ENCODE measurements at places on chromosomes 5 and 9.

DNA sequence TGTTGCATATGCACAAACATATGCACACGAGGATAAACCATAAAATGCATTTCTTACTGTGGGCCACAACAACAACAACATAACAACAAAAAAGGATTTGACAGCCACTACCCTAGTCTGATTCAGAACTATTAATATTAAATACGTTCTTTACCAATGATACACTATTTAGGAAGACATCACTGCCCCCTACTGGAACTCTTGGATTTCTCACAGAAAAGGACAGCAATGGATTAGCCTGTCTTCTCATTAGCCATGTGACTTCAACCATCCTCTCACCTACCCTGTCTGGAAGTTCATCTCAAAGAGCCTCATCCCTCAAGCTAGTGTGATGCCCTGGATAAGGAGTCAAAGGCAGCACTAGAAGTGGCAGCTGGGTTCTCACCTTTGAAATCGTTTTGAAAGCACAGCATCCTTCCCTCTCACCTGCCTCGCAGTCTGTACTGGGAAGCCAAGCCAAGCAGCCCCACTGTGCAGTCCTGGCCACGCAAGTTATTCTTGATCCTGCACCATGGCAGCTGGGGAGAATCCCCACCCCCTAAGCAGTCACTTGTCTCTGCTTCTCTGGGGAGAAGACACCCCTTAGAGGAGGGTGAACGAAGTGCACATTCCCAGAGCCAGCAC, 64.6 kb downstream of the SH3TC2 start:
- no peak for DNase-seq

GRCh38 chr5:78638423-78638822, 10.1 kb downstream of the LHFPL2 start:
- DNase-seq, result no peak

DNA sequence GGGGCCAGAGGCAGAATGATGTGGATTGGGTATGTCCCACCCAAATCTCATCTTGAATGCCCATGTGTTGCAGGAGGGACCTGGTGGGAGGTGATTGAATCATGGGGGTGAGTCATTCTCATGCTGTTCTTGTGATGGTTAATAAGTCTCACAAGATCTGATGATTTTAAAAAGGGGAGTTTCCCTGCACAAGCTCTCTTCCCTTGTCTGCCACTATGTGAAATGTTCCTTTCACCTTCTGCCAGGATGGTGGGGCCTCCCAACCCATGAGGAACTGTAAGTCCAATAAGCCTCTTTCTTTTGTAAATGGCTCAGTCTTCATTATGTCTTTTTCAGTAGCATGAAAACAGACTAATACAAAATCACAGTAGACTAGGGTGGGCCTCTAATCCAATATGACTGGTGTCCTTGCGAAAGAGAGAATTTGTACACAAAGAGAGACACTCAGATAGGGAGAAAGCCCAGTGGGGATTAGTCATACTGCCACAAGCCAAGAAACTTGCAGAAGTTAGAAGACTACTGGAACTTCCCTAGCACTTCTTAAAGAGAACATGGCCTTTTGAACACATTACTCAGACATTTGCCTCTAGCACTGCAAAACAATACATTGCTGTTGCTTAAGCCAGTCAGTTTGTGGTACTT, 68.4 kb downstream of the ANXA1 start:
- no peak for DNase-seq

GRCh38 chr9:137150617-137151457, 11.9 kb downstream of the GRIN1 start:
- DNase-seq, result no peak

DNA sequence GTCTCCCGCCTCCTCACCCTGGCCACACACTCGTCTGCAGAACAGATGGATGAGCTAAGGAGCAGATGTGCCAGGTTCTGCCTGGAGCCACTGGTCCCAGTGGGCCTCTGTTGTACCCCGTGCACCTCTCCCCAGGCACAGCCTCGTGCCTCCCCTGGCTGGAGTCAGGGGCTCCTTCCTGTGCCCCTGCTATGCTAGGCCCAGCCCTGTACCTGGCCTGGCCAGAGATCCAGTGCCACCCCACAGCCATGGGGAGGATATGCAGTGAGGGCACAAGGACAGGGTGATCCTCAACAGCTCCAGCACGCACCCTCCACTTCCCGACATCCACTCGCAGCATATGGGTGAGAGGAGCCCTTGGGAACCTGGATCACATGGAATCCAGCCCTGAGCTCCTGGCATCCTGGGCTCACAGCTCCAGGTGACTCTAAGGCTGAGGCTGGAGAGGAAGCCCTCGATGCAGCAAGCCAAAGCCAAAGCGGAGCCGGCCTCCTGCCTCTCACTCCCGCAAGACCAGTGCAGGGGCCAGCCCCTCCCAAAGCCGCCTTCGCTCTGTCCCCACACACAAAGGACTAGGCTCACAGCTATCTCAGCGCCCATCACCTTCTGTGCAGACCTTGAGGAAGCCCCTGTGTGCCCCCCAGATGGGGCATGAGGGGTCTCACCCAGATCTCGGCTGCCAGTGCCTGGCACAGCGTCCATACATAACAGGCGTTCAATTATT, 23.7 kb upstream of the ADAMTS2 start:
- DNase-seq, result no peak

DNA sequence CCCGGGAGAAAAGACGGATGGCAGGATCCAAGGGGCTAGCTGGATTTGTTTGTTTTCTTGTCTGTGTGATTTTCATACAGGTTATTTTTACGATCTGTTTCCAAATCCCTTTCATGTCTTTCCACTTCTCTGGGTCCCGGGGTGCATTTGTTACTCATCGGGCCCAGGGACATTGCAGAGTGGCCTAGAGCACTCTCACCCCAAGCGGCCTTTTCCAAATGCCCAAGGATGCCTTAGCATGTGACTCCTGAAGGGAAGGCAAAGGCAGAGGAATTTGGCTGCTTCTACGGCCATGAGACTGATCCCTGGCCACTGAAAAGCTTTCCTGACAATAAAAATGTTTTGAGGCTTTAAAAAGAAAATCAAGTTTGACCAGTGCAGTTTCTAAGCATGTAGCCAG, 94.2 kb downstream of the SYK start:
- DNase-seq, result no peak

DNA sequence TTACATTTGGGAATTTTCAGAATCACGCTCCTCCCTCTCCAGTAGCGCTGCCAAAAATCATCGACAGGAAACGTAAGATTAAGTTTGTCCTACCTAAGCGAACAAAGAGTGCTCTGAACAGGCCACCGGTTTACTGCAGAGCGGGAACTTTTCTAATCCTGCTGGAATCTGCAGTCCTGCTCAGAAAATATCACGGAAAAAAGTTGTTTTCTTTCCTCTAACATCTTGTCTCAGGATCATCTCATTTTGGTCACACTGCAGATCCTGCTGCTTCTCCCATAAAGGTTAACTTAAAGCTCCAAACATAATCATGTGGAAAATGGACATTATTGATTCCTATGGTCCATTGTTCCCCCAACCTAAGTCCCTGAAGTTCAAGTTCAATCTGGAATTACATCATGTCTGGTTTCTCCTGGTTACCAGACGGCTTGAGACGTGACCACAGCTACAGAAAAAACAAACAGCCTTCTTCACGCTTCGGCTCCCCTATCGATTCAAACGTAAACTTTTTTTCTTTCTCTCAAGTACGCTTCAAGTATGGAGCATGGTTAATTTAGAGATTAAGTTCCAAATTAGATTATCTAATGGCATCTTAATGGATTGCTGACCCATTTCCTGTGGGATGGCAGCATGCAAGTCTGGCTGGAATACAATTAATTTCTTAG, 217.6 kb downstream of the NFIB start:
- no peak for DNase-seq

GRCh38 chr5:149999359-149999758, 1.1 kb downstream of the TIGD6 start:
- DNase-seq, result no peak

DNA sequence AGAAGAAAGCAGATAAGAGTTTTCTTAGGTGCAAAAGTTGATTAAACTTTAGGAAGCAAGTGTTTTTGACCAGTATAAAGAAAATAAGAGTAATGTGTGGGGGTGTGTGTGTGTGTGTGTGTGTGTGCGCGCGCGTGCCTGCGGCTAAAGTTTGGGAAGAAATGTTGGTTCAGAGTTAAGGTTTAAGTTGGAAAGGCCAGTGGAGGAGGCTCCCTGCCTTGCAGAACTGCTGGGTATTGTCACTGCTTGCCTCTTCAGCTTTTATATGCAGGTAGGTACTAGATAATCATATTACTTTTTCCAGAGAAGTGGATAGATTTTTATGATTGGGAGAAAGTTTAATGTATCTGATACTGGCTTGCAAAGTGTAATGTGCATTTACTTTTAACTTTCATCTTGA, 2.0 kb downstream of the PIK3R1 start:
- no peak for DNase-seq

GRCh38 chr5:97098922-97099321, 43.5 kb downstream of the LIX1 start:
- no peak for DNase-seq

GRCh38 chr5:2891781-2892180, 140.3 kb upstream of the IRX2 start:
- DNase-seq, result no peak

GRCh38 chr9:71936066-71936465, 24.6 kb downstream of the C9orf85 start:
- DNase-seq, result no peak

DNA sequence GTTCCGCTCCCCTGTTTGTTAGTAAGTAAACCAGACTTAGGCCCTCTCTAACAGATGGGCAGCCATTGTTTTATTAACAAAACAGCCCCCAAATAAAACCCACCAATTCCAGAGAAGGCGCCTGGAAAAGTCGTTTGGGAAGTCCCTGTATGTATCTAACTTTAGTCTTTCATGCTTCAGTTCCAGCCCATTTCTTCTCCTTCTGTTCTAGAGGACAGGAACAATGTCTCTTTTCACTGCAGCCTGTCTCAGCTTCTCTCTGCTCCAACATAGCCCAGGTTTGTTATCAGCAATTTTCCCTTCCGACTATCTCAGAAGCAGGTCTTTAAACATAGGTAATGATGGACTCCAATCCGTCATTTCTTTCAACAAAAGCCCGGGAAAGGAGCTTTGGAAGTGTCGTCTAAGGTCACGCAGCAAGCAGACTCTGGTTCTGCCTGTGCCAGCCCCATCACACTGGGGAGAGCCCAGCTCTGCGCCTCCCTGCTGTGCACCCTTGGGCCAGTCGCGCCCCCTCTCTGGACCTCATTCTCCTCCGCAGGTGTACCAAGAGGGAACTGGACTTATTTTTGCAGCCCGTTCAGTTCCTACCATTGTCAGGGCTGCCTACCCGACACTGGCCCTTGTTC, 9.6 kb upstream of the AKNA start:
- DNase-seq, result no peak

GRCh38 chr9:72356041-72356582, 8.9 kb downstream of the ZFAND5 start:
- no peak for DNase-seq

- DNase-seq, result no peak
Measured at GRCh38 chr5:59745415-59745863, 148.1 kb downstream of the PDE4D start.

- no peak for DNase-seq
Measured at GRCh38 chr5:122056913-122057312, 21.1 kb downstream of the LOX start.

- no peak for DNase-seq
Measured at GRCh38 chr5:142817949-142818431, 47.8 kb downstream of the ARHGAP26 start.
